CD4-positive, alpha-beta T cell treated with Interleukin-10 for 1 hour (primary cell): ENCODE measurements at places on chromosomes 6 and 20.

- DNase-seq = peak; percentile 68
These were observed 123.7 kb upstream of the BTN3A2 start for GRCh38 chr6:26241033-26241895.

GRCh38 chr6:11432713-11433450, 104.7 kb upstream of the TMEM170B start:
- no peak for DNase-seq

GRCh38 chr20:53077373-53078205, 105.4 kb downstream of the TSHZ2 start:
- DNase-seq = no peak

- peak; percentile 59 for DNase-seq
These were observed 8.3 kb downstream of the PHF3 start for GRCh38 chr6:63643862-63644261.

DNA sequence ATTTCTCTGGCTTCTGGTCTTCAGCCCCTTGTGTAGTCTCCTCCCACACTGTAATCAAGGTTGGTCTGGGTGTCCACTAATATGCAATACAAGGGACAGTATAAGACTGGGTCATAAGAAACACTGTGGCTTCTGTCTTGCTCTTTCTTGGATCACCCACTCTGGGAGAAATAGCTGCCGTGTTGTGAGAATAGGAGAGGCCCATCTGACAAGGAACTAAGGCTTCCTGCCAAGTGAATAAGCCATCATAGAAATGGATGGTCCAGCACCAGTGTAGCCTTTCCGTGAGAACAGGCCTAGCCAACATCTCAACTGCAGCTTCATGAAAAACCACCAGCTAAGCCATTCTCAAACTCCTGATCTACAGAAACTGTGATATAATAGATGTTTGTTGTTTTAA, 23.3 kb downstream of the BAG2 start:
- DNase-seq = no peak
